SK-N-SH (cell line): ENCODE measurements at places on chromosomes 7 and 10.

DNA sequence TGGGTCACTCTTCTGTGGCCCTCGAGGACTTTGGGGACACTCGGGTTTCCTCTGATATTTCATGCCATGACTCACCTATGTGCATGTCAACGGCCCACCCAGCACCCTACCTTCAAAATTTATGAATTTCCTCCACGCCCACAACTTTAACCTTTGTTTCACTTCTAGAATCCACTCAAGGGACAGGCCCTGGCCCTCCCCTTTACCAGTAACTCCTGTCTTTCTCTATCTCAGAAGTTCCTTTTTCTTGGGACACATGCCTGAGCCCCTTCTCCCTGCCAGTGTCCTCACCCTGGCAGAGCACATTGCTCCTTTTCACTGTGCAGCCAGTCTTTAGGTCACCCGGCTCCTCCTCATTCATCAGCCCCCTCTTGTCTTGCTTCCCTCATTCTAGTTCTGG lies 282.5 kb upstream of the KLF6 start:
- DNase-seq: no peak

- DNase-seq: no peak
Observed at GRCh38 chr10:12724807-12725579, 276.5 kb downstream of the CCDC3 start.

DNA sequence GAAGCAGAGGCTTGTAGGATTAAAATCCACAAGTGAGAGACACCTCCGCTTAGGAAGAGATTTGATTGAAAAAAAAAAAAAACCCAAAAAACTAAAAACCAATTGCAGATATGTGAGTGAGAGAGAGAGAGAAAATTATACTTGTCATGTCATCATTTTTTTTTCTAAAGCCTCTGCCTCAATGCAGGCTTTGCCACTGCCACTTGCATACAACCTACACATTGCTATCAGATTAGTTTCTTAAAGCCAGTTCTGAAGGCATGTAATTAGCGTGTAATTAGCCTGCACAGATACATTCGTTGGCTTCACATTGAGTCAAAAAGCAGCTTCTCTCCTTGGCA lies 86.1 kb upstream of the MTPN start:
- DNase-seq: no peak

- DNase-seq: no peak
Observed at GRCh38 chr10:98346847-98347246, 68.1 kb downstream of the PYROXD2 start.

GRCh38 chr7:45937301-45937700 lies 16.2 kb upstream of the IGFBP3 start:
- no peak for DNase-seq

DNA sequence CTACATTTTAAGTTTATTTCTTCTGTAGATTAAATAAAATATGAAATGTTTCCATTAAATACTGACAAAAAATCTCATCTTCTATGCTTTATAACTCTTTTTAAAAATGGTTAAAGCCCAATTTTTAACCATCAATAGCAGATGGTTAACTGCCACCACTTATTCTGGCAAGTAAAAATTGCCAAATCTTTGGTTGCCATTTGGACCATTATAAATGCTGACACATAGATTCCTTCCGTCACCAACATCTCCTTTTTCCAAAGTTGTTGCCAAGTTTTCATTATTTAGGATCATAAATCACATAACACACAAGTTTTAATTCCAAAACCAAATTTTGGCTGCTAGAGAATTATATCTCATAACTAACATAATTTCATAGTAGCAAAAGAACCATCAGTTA lies 1614.3 kb downstream of the REEP3 start:
- DNase-seq: no peak

DNA sequence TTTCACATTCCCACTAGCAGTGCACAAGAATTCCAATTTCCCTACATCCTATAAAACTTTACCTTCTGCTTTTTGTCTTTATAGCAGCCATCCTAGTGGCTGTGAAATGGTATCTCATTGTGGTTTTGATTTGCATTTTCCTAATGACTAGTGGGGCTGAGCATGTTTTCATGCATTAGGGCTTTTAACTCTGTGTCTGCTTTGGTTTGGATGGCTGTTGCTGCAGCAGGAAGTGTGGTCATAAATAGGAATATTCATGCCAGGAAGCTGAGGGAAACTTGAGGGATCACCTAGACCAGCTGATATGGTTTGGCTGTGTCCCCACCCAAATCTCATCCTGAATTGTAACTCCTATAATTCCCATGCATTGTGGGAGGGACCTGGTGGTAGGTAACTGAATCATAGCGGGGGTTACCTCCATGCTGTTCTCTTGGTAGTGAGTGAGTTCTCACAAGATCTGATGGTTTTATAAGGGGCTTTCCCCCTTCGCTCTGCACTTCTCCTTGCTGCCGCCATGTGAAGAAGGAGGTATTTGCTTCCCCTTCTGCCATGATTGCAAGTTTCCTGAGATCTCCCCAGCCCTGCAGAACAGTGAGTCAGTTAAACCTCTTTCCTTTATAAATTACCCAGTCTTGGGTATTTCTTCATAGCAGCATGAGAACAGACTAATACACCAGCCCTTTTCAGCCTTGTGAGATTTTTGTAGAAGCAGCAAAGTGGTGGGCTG lies 181.8 kb upstream of the PITRM1 start:
- no peak for DNase-seq

- no peak for DNase-seq
Observed at GRCh38 chr7:44727158-44727936, 21.3 kb upstream of the ZMIZ2 start.
